ENCODE measurements at places on chromosomes 1 and 21. TPM values are rescaled to one million over a fixed set of nuclear protein-coding genes. Genes with fewer than 3 reads are reported as not detected.

GRCh38 chr1:220974431-220974830 is 95.2 kb downstream of the HLX start:
- H3K4me3 ChIP-seq = no peak overlapping the region
- H3K36me3 ChIP-seq = no peaks in the 10 kb centered on the region
- no peak for DNase-seq
- H3K27ac ChIP-seq = no peak overlapping the region
- no peaks in the 10 kb centered on the region for H3K4me1 ChIP-seq

GRCh38 chr21:44288251-44289110 is 2.8 kb downstream of the AIRE start:
- H3K4me3 ChIP-seq = no peak overlapping the region
- H3K4me1 ChIP-seq = no peaks in the 10 kb centered on the region
- peaks cover 19% of the 10 kb centered on the region for H3K27me3 ChIP-seq
- H3K27ac ChIP-seq = no peak overlapping the region

DNA sequence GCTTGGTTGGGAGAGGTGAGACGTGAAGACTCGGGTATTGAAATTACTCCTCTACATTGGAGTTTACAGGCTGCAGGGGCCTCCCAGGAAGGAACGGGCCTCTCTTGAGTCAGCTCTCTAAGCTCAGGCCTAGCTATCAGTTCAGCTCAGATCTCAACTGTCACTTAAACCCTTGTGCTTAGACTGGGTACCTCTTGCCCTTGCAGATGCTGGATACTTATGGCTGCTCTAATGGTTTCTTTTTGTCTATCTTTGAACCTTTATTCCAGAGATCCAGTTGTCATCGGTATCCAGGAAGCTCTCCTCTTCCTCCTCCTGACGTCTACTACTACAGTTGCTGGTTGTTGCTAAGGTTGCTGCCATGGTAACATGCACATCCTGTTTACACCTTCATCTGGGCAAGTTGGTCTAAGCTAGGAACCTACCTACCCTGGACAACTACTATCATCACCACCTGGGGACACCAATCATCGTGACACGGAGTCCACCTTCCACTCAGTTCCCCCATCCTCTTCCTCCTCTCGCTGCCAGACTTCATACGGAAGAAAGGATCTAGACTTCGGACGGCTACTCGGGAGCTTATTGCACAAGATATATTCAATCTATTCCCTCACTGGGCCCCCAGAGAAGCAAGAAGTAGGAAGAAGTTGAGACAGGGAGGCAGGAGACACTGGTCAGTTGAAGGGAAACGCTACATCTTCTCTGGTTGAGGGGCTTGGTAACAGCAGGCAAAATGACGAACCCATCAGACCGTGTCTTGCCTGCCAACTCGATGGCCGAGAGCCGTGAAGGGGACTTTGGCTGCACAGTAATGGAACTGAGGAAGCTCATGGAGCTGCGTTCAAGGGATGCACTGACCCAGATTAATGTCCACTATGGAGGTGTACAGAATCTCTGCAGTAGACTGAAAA is 56.1 kb downstream of the ATP2B4 start:
- no peak overlapping the region for H3K4me3 ChIP-seq
- peaks cover 25% of the 10 kb centered on the region for H3K36me3 ChIP-seq
- DNase-seq = no peak
- H3K4me1 ChIP-seq = peaks cover 15% of the 10 kb centered on the region
- H3K27me3 ChIP-seq = no peaks in the 10 kb centered on the region
- H3K27ac ChIP-seq = peak overlapping the region; percentile 30

- peak; percentile 59 for DNase-seq
- no peaks in the 10 kb centered on the region for H3K36me3 ChIP-seq
- H3K27ac ChIP-seq = no peak overlapping the region
- H3K4me1 ChIP-seq = no peaks in the 10 kb centered on the region
- H3K4me3 ChIP-seq = no peak overlapping the region
These were observed 206.0 kb downstream of the HIVEP3 start for GRCh38 chr1:41712695-41713094.

The OR2L5 gene
- not detected for total RNA-seq

The RHD gene
- total RNA-seq = not detected

The C1orf185 gene
- not detected for total RNA-seq

The CRNN gene
- total RNA-seq = not detected
